ENCODE measurements at places on chromosomes 3 and 15.

GRCh38 chr15:85582131-85583079, 202.0 kb downstream of the AKAP13 start:
- no peak for DNase-seq

DNA sequence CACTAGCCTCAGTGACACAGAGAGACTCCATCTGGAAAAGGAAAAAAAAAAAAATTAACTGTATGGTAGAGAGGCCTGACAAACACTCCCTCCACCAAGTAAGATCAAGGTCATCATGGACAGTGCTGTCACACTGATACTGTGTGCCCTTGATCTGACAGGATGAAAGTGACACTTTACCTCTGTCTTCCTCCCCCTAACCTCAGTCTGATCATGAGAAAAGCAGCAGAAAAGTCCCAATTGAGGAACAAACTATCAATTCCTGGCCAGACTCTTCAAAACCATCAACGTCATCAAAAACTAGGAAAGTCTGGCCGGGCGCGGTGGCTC, 26.7 kb downstream of the PGPEP1L start:
- DNase-seq: no peak

- DNase-seq: no peak
These were observed 101.2 kb downstream of the NFKBIZ start for GRCh38 chr3:101950510-101950909.

- no peak for DNase-seq
These were observed 61.4 kb downstream of the BFSP2 start for GRCh38 chr3:133461291-133461690.

- DNase-seq: no peak
These were observed 49.5 kb downstream of the DZIP1L start for GRCh38 chr3:138065949-138066348.

GRCh38 chr3:183313351-183313750, 60.3 kb downstream of the B3GNT5 start:
- no peak for DNase-seq

- DNase-seq: no peak
These were observed 57.0 kb downstream of the ISG20 start for GRCh38 chr15:88695691-88696251.

DNA sequence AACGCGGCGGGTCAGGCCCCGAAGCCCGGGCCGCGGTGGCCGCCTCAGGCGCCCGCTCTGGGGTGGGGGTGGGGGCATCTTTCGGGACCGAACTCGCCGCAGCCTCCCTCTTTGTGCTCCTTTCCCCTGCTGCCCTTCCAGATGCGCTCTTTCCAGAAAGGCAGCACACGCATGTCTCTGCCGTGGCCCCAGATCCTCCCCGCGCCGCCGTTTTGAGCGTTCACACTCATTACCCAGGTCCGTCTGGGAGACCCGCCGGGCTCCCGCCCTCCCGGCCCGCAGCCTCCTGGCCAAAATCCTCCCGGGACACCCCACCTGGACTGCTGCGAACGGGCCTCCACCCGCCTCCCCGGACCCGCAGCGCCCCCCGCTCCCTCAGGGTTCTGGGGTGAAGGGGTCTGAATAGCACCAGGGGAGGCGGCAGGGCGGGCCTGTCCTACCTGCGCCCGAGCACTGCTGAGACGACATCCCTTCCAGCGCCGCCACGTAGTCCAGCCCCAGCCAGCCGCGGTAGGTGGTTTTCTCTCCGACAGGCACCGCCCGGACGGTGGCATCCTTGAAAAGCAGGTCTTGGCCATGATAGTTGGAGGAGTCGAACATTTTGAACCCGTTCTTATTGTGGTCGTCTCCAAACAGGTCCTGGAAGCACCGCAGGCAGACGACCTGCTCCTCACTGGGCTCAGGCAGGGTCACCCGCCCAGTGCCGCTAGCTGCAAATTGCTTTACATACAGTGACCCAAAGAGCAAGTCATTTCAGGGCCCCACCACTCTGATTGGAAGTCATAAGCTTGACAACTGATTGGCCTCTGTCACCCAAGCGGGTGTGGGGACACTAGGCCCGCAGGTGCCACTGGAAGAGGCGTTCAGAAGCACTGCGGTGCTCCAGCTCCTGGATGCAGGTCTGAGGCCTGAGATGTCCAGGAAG, 25.9 kb downstream of the MELTF start:
- no peak for DNase-seq

- DNase-seq: no peak
These were observed 1.2 kb downstream of the CACNA2D2 start for GRCh38 chr3:50502225-50502583.

- peak; percentile 48 for DNase-seq
These were observed 4.3 kb downstream of the RBP1 start for GRCh38 chr3:139534992-139535879.

- DNase-seq: no peak
These were observed 19.0 kb upstream of the HTR3E start for GRCh38 chr3:184077881-184078280.

GRCh38 chr3:172139528-172140276, 100.3 kb downstream of the FNDC3B start:
- no peak for DNase-seq

GRCh38 chr15:96893159-96893906, 562.8 kb downstream of the NR2F2 start:
- no peak for DNase-seq

GRCh38 chr3:98185180-98185579, 18.7 kb downstream of the OR5H15 start:
- no peak for DNase-seq

- no peak for DNase-seq
These were observed 117.7 kb downstream of the POLR2M start for GRCh38 chr15:57824186-57824585.

DNA sequence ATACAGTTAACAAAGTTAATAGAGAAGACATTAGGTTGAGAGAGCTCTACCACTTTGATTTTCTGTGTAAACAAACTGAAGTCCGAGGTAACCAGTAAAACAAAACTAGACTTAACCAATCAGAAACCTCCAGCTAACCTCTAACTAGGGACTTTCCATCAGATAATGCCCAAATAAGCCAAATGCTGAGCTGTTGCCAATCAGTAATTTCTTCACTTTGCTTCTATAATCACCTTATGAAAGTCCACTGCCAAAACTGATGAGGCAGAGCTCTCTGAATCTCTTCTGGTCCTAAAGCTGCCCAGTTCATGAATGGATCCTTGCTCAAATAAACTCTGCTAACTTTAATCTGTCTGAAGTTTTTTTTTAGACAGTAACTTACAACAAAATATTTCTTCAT, 448.0 kb upstream of the NECTIN3 start:
- DNase-seq: no peak

DNA sequence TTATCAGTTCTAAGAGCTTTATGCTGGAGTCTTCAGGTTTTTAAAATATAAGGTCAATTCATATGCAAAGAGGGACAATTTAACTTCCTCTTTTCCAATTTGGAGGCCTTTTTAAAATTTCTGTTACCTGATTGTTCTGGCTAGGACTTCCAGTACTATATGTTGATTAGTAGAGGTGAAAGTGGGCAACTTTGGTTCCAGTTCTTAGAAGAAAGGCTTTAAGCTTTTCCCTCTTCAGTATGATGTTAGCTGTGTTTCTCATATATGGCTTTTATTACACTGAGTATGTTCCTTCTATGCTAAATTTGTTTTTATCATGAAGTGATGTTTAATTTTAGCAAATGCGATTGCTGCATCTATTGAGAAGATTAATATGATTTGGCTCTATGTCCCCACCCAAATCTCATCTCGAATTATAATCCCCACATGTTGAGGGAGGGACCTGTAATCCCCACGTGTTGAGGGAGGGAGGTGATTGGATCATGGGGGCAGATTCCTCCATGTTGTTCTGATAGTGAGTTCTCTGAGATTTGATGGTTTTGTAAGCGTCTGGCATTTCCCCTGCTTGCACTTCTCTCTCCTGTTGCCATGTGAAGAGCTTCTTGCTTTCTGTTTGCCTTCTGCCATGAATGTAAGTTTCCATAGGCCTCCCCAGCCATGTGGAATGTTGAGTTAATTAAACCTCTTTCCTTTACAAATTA, 33.8 kb downstream of the FAIM start:
- no peak for DNase-seq

GRCh38 chr15:29476503-29477080, 207.0 kb upstream of the NSMCE3 start:
- DNase-seq: no peak

DNA sequence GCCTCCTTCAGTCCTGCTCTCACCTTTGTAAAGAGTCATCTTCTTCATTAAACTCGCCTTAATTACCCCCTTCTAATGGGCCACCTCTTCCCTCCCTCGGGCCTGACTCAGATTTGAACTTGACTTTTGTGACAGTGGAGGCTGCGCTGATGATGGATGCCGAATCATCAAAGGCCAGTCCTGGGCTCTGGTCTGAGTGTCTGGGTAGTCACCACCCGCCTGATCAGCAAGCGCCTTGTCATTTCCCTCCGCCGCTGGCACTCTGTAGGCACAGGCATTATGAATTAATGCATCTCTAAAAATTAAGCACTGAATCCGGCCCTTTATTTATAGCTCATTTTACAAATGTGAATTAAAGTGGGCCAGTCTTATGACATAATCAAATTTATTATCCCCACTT, 116.7 kb upstream of the PROK2 start:
- no peak for DNase-seq

DNA sequence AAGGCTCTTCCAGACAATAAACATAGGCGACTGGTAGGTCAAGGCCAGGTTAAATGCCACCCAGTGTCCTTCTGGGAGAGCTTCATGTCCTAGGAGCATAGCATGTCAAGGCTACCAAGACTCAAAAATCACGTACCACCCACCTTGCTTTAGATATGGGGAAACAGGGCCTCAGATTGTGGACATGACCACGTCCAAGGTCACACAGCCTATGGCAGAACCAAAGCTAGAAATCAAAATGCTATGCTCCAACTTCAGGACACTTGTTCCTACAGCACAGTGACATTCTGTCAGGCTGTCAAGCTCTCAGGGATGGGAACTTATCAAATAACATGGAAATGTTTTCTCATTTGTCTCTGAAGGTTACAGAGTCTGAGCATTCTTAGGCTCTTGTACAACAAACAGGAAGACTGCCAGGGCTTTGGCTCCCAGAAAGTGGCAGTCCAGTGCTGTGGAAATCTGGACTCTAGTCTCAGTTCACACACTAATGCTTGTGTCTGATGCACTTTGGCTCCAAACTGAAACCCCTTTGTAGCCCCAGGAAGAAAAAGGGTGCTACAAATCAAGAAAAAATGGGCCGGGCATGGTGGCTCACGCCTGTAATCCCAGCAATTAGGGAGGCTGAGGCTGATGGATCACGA, 170.4 kb upstream of the LPP start:
- no peak for DNase-seq

GRCh38 chr3:146425341-146425740, 44.0 kb downstream of the PLSCR2 start:
- DNase-seq: no peak

GRCh38 chr15:100278596-100279380, 63.0 kb downstream of the ADAMTS17 start:
- DNase-seq: no peak

Data from AG04450 (cell line).